ENCODE measurements at places on chromosomes 6 and 20.

GRCh38 chr6:111024681-111025080, 42.8 kb downstream of the RPF2 start:
- no peak for DNase-seq

DNA sequence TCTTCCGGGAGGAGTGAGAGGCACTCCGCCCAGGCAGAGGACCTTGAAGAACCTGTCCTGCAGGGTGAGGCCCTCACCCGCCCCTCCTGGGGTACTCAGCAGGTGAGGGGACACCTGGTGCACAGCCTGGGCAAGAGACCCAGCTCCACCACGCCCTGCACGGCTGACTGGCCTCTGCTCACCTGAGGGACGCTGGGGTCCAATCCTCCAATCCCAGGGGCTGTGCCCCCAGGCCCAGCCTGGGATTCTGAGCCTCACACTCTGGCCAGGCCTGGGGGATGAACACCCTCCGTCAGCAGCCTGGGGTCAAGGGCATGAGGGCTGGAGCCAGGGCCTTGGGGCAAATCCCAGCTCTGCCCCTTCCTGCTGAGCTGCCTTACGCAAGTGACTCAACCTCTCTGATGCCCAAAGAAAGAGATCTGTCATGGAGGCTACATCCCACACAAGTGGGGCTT, 149.9 kb upstream of the PTPN1 start:
- no peak for DNase-seq

GRCh38 chr20:47314647-47315338, 41.7 kb downstream of the ZMYND8 start:
- no peak for DNase-seq

DNA sequence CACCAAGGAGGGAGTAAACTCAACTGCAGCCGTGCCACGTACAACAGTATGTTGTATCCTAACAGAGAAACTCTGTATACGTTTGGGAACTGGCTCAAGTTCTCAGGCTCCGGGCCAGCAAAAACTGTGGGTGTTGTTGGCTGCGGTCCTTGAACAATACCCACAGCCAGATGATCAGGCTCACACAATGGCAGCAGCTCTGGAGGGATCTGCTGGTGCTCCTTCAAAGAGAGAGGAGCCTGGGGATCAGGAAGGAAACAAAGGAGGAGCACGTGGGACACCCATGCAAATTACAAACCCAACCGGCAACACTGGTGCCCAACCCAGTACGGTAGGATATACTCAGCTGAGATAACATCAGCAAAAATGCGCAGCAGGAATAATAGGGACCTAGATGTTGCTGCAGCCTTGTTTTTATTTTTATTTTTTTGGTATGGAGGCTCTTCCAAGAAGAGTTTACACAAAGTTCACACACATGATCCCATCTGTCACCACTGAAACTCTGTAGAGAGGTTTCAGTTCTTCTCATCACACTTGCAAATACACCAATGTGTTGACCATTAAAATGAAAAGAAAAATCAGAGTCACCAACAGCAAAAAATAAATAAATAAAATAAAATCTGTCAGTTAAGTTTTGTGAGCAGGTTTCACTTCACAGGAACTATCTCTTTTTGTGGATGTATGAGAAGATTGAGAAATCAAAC, 41.2 kb upstream of the PDE10A start:
- no peak for DNase-seq

- no peak for DNase-seq
Measured at GRCh38 chr20:12173347-12174012, 255.8 kb downstream of the BTBD3 start.

DNA sequence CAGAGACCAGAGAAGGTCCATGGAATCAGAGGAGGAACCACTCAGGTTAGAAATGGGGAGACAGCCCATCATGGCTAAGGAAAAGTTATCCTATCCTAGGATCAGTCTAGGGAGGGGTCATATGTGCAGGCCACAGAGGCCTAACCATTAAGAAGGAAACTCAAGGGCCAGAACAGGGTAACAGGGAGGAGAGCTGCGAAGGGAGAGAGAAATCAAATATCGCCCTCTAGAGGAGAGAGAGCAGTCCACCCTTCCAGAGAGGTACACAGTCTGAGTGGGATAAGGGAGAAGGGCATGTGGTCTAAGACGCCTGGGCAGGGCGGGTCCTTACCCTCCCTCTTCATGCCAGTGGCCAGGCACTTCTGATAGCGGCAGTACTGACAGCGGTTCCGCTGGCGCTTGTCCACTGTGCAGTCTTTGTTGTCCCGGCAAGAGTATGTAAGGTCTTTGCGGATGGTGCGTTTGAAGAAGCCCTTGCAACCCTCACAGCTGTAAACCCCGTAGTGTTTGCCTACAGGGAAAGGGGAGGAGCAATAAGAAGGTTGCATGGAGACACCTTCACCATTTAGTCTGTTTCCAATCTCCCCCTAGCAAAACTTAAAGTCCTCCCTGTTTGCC, 2.9 kb downstream of the RXRB start:
- DNase-seq: peak; percentile 71

DNA sequence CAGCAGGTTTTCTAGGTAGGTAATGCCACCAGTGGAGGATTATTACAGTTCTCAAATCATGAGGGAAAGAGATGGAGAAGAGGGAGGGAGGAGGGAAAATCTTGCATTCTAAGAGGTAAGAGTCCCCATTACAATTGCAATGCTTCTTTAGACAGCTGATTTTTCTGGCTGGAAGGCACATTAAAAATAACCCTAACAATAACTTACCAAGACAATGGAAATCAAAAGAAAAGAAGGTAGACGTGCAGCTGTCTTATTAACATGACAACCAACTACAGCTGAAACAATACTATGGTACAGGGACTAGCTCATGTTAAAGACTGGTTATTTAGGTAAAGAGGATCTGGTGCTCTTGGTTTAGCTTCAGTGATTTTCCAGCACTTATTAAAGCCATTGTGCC, 24.6 kb downstream of the MCUR1 start:
- no peak for DNase-seq

GRCh38 chr6:40438246-40438887, 148.8 kb downstream of the LRFN2 start:
- no peak for DNase-seq

- DNase-seq: no peak
Measured at GRCh38 chr6:168739381-168739780, 298.4 kb downstream of the SMOC2 start.

DNA sequence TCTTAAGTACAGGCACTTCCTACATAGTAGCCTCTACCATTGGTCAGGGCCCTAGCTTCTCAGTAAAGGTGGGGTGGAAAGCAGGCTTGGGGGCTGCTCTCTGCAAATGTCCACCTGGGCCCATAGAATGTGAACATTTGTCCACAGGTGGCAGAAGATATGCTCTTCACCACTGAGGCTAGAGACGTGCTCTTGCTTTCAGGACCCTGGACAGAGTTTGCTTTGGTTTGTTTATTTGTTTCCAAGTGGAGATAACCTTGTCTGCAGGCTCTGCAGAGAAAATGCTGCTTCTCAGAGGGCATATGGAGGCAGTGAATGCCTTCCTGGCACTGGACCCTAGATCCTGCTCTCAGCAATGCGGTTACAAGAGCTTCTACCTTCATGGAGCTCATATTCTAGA, 129.0 kb downstream of the F13A1 start:
- DNase-seq: no peak

DNA sequence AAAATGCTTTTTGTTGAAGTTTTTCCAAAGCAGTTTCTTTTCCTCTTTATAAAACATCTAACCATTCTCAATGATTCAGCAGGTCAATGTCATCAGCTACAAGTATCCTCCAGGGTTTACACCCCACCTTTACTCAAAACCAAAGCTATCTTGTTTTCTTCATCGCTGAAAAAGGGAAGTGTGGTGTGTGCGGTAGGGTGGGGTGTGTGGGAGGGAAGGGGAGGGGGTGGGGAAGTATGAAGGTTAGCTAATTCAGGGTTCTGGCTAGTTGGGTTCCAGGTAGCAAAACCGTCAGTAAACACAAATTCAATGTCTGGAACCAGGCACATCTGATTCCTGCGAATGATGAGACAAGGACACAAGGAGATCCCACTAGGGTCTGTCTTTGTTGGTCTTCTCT, 189.6 kb downstream of the GJA10 start:
- DNase-seq: no peak

DNA sequence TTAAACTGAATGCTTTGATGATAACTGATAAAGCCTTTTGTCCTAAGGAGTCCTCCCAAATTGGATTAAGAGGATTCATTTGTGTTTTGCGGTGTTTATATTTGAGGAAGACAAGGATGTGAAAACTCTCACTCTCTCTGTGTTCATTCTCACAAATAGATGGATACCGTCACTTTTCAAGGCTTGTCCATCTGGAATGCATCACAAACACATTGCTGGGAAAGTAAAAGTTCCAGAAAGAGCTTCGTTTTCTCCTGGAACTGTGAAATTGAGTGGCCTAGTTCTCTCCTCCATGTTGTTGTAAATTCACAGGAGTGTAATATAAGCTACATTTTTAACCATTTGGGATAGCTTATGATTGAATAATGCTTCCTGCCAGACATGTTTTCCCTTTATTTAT, 581.6 kb upstream of the FLRT3 start:
- DNase-seq: no peak

DNA sequence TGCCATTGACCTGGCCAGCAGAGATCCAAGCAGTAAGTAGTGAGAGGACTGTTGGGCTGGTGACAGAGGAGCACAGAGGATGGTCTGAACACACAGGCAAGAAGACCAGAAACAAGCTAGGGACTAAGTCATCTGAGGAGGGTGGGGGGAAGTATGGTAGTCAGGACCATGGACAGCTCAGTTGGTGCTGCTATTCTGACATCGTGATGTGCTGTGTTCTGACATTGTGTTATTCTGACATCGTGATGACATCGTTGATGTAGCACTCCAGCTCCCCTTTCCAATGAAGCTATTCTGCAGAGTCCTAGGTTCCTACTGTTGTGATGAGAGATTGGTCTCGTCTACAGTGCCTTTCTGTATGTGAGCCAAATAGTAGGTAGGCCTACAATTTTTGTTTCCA, 28.7 kb downstream of the CFAP206 start:
- DNase-seq: peak; percentile 54

DNA sequence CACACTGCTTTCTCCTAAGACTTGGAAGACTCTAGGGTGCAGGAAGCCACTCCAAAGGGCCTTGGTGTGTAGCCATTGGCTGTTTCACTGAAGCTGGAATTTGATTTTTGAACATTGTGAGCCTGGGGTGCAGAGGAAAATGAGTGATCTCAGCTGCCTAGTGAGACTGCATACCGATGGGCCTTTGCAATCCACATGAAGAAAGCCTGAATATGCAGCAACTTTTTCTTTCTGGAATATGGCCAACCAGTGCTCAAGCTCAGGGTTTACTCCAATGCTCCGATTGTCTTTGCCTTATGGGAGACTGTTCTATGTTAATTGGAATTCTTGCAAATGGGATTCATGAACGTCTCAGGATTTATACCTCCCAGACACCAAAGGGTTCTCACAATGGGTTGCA, 242.6 kb downstream of the DOK5 start:
- no peak for DNase-seq

DNA sequence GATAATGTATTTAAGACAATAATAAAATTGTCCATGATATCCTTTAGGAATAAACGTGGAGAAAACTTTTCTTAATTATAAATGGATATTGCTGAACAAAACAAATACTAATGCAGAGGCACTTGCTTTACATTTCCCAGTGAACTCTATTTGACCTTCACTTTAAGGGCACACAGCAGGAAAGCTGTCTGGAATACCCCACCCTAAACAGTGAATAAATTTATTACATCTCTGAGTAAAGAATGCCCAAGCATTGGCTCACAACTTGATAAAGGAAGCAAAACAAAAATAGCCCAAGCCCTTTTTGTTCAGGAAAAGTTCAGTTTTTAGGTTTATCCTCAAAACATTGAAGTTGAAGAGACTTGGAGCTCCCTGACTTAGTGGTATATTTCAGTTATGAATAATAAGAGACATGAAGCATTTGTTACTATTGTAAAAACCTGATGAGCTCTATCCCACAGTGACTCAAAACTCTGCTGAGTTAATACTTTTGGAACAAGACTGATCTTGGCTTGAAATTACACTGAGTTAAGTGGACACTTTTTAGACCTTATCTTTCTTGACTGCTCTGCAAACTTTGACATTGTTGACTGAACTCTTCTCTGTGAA, 353.9 kb downstream of the BCKDHB start:
- DNase-seq: no peak

DNA sequence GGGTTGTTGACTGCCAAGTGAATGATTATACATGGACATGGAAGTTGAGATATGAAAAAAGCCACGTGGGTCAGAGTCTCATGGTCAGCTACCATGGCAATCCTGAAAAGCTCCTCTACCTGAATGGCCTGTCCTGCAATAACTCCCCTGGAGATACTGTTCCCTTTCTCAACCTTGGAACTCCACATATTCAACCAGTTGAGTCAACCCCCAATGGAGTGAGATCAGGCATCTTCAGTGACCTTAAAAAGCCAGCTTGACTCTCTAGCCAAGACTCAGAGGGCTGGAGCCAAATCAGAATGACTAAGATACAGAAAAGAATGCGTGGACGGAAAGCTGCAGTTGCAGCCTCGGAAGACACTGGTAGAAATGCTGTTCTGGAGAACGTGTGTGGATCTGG, 341.3 kb downstream of the FOXA2 start:
- no peak for DNase-seq

DNA sequence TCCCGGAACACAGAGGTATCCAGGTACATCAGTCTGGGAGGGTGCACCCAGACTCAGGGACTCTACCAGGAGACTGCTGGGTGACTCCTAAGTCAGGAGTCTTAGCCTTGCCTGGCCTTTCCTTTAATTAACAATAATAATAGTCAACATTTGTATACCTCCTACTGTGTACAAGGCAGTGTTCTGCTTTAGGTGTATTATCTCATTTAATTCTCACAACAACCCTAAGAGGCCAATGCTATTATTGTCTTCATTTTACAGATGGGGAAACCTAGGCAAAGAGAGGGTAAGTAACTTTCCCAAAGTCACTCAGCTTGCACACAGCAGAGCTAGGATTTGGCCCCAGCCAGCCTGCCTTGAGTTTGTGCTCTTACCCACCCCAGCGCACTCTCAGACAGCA, 39.6 kb downstream of the MRPL14 start:
- no peak for DNase-seq

DNA sequence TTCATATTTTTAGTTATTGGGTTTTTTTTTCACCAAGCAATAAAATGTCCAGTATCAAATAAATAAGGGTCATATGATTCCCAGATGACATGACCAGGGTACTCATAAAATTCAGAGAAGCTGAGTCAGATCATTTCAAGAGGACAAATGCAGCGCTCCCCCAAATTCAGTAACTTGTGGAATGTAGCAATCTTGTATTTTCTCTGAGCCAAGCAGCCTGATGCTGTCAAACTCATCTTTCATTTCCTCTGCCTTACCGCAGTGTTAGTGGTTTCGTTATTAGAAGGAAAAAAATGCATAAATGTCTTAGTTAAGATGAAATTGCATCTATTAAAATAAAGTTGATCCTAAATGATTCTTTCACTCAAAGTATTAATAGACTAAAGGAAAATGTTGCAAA, 57.8 kb upstream of the EDN1 start:
- DNase-seq: peak; percentile 13

DNA sequence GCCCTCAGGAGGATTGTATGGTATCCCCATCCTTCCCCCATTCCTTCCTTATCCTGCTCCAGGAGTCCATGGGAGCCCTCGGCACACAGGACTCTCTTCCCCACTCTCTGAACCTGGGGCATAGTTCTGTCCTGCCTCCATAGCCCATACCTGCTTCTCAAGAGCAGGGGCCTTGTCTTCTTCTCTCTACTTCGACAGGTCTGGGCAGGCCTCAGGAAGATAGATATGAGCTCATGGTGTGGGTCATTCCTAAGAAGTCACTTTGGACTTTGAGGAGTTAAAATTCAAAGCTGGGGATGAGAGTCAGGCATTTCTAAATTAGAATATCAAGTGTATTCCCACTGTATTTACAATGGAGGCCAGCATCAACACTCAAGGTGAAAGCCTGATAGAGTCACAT, 8.4 kb upstream of the ADA start:
- no peak for DNase-seq
